RWPE1 (cell line): ENCODE measurements at places on chromosomes 12 and 14.
A peak's percentile ranks its signal among the peaks of the same experiment; 100 is the strongest.

DNA sequence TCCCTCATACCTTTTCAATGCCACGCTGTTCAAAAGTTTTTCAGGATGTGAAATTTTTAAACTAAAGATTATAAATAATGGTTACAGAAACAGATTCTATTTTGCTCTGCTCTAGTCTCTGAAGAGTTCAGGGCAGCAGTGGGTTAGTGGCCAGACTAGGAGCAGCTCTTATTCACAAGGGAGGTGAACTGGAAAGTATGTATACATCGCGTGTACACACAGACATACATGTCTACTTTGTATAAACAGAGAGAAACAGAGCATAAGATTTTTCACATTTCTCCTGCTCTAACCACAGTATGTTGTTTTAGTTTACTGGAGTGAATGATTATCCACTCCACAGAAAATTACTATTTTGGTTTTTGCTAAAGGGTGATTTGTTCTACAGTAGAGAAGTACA is 74.4 kb upstream of the CRY1 start:
- DNase-seq, result no peak

- DNase-seq, result no peak
These were observed 17.9 kb upstream of the SOS2 start for GRCh38 chr14:50249136-50249775.

DNA sequence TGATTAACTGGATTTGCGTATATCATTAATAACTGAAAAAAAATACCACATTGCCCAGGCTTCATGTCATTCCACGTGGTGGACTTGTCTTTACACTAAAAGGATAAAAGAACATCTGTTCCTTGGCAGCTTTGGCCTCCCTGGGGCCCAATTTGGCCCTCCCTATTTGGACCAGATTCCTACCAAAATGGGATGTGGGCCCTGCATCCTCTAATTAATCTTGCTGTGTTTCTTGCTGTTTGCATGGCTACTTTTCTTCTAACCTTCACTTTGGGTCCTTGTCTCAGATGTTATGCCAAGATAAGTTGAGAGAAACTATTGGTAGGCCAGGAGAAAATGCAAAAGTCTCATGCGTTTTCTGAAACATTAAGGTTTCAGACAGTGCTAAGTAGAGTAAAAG is 57.5 kb downstream of the PTHLH start:
- no peak for DNase-seq

DNA sequence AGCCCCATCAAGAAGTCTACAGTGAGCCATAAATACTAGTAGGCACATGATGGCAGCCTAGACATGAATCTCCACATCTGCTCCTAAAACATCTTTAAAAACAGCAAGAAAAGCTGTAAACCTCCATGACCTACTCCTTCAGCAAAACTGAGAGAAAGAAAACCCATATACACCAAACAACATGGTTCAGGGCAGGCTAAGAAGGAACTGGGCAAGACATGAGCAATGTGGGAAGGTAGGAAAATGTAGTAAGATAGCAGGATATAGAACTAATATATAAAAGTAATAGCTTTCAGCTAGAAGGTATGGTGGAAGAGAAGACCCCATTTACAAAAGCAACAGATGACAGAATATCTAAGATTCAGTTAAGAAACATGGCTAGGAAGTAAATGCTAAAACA is 88.8 kb downstream of the RPS6KA5 start:
- no peak for DNase-seq

GRCh38 chr14:56803816-56804535 is 6.3 kb downstream of the OTX2 start:
- no peak for DNase-seq

DNA sequence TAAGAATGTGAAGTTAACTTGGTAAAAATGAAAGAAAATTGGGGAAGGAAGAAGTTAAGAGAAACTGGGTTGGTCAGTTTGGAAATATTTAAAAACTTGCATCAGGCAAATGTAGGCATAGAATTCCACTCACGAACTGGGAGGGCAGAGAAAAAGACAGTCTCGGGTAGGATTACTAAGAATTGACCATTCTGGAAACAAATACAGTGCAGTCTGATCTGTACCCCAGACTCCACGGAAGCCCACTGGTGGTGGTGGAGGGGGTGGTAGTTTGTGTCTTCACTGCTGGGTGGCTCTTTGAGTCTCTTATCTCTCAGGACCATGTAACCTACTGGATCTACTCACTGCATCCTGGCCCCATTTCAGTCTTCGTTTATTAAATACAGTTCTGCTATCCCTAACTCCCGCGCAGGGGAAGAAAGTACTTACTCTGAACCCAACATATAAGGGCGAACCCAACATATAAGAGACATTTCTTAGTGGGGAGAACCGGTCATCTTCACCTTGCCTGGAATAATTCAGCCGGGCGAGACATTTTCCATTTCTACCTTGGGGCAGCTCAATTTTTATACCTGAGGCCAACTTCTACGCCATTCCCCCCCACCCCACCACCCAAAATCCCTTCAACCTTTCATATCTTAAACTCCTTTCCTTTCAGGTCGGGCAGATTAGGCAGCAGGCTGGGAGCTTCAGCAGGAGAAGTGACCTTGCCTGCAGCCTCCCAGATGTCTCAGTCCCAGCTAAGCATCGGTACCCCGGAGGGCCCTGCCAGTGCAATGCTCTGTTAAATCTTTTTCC is 1.7 kb downstream of the SLC2A3 start:
- DNase-seq, result no peak

- DNase-seq, result no peak
These were observed 1313.9 kb downstream of the TMEM121 start for GRCh38 chr14:106840258-106840657.

DNA sequence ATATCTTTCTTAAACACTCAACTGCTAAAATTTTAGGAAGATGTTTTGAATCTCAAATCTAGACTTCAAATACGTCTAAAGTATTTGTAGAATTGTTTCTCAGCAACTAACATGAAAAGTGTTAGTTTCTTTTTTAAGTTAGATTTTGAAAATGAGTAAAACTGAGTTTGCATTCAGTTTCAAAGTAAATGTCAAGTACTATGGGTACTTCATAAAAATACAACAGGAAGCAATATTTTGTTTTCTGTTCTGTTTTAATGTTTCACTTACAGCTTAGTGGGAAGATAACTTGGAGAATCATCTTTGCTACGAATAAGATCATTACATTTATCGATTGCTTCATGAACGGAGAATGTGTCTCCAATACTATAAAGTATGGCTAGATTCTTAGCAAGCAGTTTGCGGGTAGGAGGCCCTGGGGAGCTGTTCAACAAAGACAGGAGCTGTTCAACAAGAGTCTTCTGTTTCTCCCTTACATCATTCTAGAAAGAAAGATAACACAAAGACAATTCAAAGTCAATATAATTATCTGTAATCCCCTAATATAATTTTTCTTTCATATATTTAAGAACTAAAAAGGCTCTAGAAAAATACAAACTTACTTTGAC is 20.2 kb downstream of the HEATR5A start:
- DNase-seq, result no peak

- no peak for DNase-seq
These were observed 89.4 kb downstream of the SUDS3 start for GRCh38 chr12:118465706-118466105.

DNA sequence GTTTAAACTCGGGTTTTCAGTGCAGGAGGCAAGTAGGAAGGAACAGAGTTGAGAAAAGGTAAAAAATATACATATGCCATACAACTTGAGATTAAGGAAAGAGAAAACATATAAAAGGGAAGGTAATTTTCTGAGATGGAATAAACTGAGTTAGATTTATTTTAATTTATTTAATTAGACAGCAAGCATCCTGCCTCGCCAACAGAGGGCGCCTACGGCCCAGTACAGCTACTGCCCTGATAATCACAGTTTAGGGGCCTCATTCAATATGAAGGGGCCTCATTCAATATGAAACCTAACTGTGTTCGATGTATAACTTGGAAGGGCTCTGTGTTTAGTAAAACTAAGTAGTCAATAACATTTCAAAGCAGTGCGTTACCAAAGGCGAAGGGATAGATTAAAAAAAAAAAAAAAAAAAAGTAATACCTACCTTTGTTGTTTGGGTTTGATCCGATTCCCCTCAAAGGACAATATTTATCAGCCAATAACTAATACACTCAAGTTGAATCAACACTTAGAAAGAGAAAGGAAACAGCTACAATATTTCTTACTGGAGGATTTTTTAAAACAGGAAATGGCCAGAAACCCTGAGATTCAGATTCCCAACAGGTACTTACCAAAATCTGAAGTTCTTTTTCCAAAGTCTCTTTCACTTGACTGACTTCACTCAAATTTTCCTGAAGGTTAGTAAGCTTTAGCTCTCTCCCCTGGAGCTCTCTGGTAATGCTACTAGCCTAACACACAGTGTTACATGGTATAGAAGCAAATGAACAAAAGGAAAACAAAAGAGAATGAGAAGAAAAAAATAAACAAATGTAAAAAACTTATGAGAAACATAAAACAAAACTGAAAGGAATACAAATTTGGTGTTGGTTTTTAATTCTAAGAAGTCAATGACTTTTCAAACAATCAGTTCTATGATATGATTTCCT is 70.0 kb upstream of the VPS33A start:
- DNase-seq, result peak; percentile 37

DNA sequence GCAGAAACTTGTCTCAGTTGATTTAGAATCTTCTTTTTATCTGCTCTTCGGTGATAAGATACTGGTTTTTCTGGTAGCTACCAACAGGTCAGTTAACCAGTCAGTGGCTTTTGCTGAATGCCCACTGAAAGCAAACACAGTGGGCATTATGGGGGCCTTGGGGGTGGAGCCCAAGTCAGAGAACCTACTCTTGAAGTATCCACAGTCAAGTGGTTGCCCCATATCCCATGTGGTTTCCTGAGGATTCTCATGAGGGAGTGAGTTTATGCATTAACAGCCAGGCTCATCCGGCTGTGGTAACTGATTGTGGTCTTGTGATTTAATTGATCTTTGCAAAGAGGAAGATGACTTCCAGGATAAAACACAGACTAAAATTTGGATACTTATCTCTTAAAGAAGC is 83.7 kb downstream of the ST8SIA1 start:
- no peak for DNase-seq

DNA sequence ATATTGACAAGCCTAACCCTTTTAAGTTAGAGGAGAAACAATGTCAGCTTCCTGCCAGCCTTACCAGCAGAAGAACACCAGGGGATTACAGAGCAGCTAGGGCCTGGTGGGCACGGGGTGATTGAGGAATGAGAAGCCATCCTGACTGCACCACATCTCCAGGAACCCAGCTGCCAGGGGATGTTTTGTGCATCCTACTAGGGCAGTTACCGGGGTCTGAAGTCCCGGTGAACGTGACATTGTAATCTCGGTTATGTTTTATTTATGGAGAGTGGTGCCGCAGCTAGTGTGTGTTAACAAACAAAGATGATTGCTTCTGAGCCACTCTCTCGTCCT is 115.9 kb downstream of the BCL11B start:
- no peak for DNase-seq

DNA sequence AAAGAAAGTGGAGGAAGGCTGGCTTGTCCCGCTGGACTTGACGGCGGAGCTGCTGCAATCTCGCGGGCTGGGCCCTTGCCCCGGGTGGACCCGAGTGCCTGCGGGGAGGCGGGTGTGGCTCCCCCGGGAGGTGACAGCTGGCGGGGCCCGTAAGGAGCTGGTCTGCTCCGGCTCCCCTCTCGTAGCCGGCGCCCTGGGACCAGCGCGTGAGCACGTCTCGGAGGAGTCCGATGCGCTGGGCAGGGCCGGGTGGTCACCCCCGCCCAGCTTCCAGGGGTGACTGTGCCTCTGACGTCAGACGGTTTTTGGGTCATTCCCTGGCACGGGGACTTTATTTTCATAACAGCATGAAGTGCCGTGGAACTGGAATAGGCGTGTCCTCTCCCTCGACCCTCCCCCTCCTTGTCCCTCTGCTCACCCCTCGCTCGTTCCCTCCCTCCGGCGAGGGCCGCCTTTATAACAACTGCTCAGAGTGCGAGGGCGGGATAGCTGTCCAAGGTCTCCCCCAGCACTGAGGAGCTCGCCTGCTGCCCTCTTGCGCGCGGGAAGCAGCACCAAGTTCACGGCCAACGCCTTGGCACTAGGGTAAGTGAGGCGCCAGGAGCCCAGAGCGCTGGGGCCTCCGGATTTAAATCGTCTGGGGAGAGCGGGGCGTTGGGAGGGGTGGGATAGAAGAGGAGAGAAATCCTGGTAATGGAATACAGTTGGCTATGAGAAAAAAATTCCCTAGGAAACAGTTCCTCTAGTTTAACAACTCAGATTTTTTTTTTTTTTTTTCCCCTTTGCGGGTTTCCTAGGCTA is at the start of gene GPRC5A:
GPRC5A (plus strand) TSS at position 483 of the 801 bp plus-strand sequence. CDS start 16,688 bp downstream, outside the sequence.
- peak; percentile 87 for DNase-seq

DNA sequence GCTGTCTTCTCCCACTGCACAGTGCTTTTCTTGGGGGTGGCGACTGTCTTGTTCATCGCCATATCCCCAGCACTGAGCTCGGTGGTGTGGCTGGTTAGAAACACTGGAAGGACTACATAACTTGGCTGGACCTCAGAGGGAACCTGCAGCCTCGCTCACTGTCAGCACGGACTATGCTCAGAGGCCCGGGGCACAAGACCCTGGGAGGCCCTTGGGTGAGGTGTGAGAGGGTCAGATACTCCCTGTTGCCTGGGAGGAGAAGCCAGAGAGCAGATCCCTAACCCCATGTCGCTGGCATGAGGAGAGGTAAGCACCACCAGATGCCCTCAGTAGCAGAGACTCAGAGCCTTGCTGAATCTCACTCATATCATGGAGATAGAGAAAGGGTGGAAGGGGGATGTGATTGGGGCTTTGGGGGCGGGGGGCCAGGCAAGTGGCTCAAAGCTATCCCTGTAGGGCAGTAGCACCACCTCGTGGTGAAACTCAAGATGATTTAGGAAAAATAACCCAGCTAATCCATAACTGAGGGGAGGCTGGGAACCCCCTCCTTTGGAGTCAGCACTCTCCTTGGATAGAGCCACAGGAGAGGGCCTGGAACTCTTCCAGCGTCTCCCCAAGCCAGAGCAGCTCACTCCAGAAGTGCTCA is 18.7 kb upstream of the HDAC7 start:
- DNase-seq, result no peak

GRCh38 chr14:61533513-61534255 is 161.6 kb upstream of the HIF1A start:
- DNase-seq, result no peak

- DNase-seq, result peak; percentile 33
These were observed 12.2 kb downstream of the MMP14 start for GRCh38 chr14:22848351-22849164.

- DNase-seq, result peak; percentile 69
These were observed 9.8 kb upstream of the PNMA1 start for GRCh38 chr14:73723797-73724661.
